ENCODE measurements at places on chromosomes 1 and 21. TPM values are rescaled to one million over a fixed set of nuclear protein-coding genes. Genes with fewer than 3 reads are reported as not detected.

The IGSF3 gene
- 59.2 TPM for total RNA-seq

The CLCA1 gene
- not detected for total RNA-seq

The HCRTR1 gene
- 0.98 TPM for total RNA-seq

- DNase-seq: no peak
Measured at GRCh38 chr1:96804648-96805047, 83.1 kb downstream of the PTBP2 start.

GRCh38 chr21:39681257-39681656 is 63.7 kb upstream of the IGSF5 start:
- DNase-seq: no peak

DNA sequence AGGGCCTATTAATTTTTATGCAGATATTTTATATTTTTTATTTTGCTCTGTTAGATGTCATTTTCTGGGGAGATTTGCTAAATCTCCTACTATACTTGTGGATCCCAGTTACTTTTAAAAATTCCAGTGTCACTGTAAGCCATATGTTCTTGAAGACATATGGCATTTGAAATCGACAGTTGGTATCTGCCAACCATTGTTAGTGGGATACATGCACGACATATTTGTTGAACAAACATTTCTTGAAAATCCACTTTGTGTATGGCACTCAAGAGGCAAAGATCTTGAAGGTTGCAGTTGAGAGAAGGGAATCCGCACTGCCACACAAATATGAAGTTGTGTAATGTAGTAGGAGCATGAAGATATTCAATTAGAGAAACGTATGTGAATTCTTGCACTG is 287.7 kb downstream of the HHAT start:
- DNase-seq: no peak

DNA sequence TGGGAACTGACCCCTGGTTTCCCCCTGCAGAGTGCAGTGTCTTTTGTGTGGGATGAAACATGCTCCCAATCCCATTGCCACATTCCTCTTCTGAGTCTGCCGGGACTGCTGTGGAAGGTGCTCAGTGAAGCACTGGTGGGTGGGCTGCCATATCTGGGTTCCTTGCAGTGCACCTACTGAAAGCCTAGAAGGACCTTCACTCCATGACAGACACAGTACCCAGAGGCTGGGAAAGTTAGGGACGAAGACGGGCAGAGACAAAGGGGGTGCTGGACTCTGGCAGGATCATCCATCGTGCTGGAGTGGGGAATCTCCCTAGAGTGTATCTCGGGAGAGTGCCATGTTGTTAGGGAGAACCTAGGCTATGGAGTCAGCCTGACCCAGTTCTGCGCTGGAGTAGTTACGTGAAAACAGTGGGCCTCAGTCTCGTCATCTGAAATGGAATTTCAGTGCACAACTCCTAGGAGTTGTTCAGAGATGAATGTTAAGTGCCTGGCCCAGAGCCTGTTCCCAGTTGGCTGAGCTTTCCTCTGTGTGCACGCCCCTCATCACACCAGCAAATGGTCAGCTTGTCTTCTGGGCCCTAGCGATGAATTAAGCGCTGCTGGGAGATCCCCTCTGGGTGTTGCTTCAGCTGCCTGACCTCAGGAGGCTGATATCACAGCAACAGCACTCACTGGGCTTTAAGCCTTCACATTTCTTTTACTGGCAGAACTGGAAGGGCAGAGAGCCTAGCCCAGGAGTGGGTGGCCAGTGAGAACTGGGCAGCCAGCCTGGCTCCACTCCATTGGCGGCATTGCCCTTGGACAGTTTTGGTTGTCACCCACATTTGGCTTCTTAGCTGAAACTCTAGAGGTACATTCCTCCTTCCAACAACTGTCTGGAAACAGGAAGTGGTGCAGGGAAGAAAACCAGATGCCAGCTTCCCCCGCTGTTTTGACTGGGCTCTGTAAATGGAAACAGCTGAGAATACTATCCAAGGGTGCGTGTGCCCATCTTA is 479.8 kb upstream of the VAMP3 start:
- DNase-seq: peak; percentile 10

GRCh38 chr1:222680080-222680479 is 32.2 kb downstream of the AIDA start:
- no peak for DNase-seq

DNA sequence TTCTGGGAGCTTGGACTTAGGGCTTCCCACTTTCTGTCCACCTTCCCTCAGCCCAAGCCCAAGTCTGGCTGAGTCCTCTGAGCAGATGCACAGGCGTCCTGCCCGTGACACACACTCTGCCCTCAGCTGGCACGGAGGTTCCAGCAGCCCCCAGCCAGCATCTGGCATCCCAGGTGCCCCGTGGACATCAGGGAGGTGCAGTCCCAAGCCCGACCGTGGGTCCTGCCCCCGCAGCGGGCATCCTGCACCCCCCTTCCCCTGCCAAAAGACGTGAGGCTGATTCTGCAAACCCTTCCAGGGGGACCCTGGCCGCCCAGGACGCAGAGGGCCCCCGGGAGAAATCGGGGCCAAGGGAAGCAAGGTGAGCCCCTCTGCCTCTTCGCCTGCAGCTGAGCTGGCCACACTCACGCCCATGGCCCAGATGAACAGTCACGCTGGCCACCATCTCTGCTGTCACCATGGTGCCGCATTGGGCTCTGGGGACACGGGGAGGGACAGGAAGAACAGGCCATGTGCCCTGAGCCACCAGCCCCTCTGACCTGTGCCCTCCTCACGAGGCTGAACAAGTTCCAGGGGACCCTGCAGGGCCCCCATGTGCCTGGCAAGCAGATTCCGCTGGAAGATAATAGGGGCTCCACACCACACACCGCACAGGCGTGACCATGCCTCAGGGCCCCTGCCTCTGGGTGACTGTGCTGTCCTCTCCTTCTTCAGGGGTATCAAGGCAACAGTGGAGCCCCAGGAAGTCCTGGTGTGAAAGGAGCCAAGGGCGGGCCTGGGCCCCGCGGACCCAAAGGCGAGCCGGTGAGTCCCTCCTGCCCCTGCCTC is 20.6 kb downstream of the COL6A2 start:
- DNase-seq: peak; percentile 34

DNA sequence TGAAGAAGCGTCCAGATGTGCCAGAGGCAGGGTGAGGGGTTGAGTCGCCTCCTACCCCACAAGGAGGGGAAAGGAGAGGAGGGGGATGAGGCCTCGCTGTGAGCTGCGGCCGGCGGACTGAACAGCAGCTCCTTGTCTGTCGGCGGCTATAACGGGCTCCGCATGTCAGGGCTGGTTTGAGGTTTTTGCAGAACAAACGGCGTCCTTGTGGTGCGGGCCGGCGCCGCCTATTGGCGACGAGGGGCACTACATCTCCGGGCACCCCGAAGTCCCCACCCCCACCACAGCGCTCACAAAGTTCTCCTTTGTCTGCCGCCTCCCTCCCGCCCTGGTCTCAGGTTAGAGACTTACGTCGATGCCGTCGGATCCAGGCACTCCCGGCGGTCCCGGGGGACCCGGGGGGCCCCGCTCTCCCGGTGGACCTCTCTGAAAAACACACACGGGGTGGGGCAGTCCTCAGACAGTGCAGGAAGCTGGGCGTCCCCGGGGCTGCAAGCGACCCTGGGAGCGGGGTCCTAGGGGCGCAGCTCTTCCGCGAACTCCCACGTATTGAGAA is 1.8 kb downstream of the COL9A2 start:
- peak; percentile 90 for DNase-seq

DNA sequence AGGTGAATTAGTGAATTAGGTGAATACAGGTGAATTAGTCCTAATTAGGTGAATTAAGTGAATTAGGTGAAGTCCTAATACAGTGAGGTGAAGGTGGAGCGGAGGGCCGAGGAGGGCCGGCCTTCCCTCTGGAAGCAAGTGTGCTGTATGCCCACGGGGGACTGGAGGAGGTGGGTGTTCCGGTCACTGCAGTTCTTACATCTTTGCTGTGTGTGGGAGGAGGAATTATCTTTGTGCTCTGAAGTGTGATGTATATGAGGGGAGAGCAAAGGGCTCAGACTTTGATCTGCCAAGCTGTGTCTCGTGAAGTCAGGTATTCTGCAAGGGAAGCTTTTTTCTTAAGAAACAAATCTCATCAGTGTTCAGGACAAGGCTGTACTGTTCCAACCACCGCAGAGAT is 45.4 kb downstream of the AGPAT3 start:
- DNase-seq: no peak

DNA sequence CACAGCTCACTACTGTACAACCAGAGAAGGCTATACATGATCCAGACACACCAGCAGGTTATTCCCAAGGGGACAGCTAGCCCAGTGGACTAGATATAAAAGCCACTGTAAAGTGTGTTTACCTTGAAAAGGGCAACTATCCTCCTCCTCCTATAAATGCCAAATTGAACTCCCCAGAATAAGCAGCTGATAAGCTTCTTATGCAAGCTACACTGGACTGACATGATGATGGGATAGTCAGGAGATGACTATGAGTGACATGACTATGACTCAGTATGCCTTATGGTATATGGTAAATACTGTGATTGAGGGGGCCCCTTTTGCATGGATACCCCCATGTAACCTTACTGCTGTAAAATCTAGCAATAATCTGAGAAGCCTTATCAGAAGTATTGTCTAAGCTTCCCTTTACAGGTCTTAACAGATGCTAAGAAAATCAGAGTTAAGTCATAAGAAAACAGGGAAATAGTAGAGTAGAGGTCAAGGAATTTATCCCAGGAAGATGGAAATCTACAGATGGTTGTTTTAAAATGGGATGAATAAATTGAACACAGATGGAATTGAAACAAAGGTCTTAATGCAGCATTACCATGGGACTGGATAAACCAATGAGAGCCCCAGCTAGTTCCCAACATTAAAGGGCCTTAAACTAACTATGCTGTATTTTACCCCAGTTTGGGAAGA is 55.8 kb downstream of the TRIM33 start:
- DNase-seq: no peak

Data from mesothelial cell of epicardium (in vitro differentiated cells).